ENCODE measurements at places on chromosomes 12 and 14.

GRCh38 chr12:130680451-130680990 lies 35.6 kb downstream of the RIMBP2 start:
- DNase-seq = no peak

GRCh38 chr14:56858422-56858821 lies 48.1 kb upstream of the OTX2 start:
- no peak for DNase-seq

- DNase-seq = no peak
These were observed 121.8 kb downstream of the SUDS3 start for GRCh38 chr12:118498171-118498570.

GRCh38 chr14:74975059-74975810 lies 19.8 kb upstream of the PGF start:
- DNase-seq = peak; percentile 21

DNA sequence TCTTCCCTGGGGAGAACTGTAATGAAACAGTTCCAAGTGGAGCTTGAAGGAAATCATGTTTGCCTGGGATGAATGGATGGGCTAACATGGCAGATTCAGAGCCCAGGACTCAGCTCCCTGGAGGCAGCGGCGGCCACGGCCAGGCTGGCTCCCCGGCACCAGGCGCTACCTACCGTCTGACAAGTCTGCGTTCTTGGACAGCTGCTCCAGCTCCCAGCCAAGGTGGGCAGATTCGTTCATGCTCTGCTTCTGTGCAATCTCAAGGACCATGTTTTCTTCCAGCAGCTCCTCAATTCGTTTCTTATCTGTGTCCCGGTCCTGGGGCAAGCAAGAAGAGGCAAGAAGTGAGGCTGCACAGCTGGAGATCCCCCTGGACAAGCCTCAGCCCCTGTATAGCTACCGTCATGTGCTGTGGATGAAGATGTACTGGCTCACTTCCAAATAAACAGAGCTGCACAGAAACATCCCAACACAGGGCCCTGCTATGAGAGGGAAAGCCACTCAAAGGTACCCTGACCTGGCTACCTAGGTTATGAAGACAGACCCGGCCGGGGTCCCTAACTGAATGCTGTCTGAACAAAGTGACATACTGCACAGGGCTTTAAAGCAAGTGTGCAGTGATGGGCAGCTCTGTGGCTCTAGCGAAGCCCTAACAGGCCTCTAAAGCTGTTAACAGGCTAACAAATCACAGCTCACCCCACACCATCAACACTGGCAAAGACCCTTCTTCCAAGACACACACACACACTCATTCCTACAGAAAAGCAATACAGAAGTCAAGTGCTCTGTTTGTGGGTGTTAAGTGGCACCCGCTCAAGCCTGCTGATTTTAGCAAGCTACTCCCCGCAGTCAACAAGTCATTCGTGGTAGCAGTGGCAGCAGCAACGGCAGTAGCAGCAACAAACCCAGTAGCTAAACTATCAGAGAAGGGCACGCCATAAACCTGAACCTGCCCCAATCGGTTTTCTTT lies 80.4 kb upstream of the GPR68 start:
- DNase-seq = no peak

GRCh38 chr14:30355431-30355913 lies 203.5 kb upstream of the G2E3 start:
- no peak for DNase-seq

- DNase-seq = peak; percentile 52
These were observed 803.5 kb downstream of the FLRT2 start for GRCh38 chr14:86333493-86333892.

GRCh38 chr12:57993030-57993429 lies 51.7 kb downstream of the ATP23 start:
- peak; percentile 15 for DNase-seq

GRCh38 chr12:78700565-78700964 lies 164.0 kb upstream of the SYT1 start:
- DNase-seq = no peak

DNA sequence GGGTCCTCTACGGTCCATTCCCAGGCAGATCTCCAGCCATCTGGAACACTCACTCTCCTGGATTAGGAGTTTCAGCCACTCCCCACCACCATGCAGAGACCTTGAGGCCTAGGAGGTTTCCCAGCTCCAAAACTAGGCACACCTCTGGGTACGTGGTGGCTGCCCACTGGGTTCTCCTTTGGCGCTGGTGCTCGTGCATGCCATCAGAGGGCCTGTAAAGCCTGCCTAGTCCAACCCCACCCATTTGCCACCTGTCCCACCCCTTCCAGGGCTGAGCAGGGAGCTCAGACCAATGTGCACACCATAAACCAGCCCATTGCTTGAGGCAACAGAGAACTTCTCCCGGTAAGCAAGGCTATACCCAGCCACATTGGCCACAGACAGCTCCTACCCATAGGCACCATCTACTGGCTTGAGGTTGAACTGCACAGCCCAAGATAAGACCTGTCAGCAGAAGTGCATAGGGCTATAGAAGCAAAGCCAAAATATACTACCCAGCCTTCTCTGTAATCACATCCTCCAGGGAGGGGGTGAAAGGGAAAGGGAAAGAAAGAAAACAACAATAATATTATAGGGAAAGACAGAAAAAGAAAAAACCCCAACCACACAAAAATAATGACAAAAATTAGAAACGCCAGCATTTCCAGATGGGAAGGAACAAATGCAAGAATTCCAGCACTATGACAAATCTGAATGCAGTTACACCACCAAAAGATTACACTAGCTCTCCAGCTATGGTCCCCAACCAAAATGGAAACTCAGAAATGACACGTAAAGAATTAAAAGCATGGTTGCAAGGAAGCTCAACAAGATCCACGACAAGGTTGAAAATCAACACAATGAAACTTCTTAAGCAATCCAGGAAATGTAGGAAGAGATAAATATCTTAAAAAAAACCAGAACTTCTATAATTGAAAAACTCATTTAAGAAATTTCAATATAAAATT lies 111.9 kb upstream of the CCDC175 start:
- DNase-seq = peak; percentile 62

Data from MCF 10A (cell line).